ENCODE measurements at places on chromosomes 1 and 21.

DNA sequence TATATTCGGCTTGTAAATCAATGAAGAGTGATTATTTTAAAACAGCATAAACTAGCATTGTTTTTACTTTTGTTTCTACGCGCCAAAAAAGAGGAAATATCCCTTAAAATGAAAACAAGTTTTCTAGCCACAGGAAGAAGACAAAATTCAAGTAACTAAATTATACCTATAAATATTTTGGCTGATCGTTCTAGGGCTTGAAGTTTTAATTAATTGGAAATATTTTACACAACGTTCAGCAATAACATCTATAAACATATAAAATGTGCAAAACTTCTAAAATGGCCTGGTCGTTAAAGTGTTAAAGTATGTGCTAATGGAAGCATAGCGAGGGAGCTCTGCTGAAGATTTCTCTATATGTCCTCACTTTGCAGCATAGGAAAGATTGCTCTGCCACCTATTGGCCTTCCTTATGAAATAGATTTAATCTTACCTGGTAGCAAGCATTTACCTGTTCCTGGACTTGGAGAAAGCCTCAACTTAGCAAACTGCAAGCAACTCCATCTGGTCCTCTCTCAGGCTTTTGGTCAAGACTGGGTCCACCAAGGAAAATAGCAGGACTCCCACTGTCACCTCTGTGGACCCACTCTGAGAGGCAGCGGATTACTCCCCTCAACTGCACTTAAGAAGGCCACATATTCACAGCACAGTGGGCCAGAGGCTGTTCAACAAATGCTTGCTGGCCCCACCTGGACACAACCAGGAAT lies 351.3 kb upstream of the RUNX1 start:
- peak; percentile 30 for DNase-seq

DNA sequence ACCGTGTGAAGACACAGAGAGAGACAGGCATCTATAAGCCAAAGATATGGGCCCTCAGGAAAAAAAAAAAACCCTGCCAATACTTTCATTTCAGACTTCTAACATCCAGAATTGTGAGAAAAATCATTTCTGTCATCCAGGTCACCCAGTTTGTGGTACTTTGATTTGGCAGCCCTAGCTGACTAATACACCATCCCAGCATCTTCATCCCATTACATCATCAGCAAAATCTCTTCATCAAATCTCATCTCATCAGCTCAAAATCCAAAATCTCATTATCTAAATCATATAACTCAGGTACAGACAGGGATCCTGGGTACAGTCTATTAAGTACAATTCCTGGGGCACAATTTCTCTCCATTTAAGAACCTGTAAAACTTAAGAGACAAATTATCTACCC lies 51.9 kb upstream of the GJA8 start:
- DNase-seq, result no peak

- DNase-seq, result no peak
Measured at GRCh38 chr1:193703121-193703520, 516.7 kb upstream of the B3GALT2 start.

DNA sequence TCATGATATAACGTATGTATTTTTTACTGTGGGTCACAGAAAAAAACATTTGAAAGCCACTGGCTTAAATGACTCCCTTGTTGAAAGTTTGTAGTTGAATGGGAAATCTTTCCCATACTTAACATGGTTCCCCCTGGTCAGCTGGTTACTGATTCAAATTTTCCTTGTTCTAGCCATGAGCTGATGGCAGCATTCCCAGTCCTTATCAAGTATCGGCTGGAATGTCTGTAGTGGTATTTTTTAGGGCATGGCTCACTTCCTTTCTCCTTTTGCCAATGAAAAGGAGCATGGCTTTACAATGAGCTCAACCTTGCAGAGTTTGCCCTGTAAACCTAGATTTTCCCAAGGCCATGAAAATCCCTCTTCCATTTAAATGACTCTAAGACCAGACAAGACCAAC lies 55.7 kb downstream of the GIPC2 start:
- DNase-seq, result peak; percentile 92

- DNase-seq, result peak; percentile 59
Measured at GRCh38 chr1:6519935-6520671, 28.6 kb upstream of the PLEKHG5 start.

DNA sequence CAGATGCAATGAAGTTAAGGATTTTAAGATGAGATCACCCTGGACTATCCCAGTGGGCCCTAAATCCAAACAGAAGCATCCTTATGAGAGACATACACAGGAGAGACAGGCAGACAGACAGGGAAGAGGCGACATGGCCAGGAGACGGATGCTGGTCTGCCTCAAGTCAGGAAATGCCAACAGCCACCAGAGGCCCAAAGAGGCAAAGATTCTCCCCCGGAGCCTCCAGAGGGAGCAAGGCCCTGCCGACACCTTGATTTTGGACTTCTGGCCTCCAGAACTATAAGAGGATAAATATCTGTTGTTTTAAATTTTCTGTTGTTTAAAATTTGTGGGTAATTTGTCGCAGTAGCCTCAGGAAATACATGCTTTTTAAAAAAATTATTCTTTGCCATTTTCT lies 116.4 kb downstream of the GLIS1 start:
- DNase-seq, result no peak

DNA sequence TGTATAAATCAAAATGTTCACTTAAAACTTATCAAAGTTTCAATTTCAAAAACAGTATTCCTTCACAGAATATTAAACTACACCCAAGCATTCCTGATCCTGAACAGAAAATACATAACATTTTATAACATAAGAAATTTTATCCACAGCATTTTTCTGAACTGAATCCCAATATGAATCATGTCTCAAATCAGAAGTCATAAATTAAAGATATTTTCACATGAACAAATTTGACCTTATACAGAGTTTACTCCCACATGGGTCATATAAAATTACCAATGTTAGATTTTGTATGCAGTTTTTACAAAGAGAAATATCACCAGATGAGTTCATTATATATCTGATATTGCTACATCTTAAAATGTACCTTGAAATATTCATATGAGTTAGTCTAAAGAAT lies 48.6 kb upstream of the ASPM start:
- DNase-seq, result no peak

DNA sequence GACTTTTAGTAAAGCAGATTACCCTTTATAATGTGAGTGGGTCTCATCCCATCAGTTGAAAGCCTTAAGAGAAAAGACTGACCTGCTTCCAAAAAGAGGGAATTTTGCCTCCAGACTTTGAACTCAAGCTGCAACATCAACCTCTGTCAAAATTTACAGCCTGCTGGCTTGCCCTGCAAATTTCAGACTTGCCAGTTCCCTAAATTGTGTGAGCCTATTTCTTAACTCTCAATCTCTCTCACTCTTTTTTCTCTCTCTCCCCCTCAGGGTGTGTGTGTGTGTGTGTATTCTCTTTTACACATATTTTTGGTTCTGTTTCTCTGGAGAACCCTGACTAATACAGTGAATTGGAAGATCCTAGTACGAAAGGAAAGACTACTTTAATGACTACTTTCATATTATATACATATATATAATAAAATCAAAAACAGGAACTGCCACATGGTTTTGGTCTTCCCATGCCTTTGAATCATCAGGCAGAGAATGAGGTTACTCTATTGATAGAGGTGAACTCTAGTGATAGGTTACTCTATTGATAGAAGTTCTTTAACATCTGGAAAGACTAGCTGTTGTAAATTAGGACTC lies 6.4 kb downstream of the OR2C3 start:
- DNase-seq, result no peak

DNA sequence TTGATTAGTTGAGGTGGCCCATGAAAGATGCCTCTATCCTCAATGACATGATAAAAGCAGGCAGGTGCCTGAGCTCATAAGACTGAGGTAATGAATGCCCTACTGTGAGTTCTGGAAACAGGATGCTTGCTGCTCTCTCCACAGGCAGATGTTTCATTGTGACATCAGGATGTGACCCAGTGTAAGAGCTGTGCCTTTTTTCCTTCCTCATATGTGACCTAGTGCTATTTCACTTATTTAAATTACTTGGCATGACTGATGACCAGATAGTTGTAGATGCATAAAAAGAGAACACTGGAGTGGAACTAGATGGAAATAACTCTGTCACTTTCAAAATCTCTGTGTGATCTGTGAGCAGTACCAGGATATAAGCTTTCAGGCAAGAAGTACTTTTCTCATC lies 31.9 kb downstream of the KIF14 start:
- DNase-seq, result no peak

GRCh38 chr1:110722807-110723206 lies 48.1 kb upstream of the KCNA3 start:
- DNase-seq, result no peak

GRCh38 chr1:171433451-171433850 lies 51.9 kb upstream of the PRRC2C start:
- DNase-seq, result no peak

GRCh38 chr1:204507317-204508105 lies 8.7 kb upstream of the MDM4 start:
- DNase-seq, result no peak

GRCh38 chr1:72009173-72010093 lies 272.9 kb downstream of the NEGR1 start:
- no peak for DNase-seq

- no peak for DNase-seq
Measured at GRCh38 chr1:8312235-8313218, 5.4 kb upstream of the SLC45A1 start.

DNA sequence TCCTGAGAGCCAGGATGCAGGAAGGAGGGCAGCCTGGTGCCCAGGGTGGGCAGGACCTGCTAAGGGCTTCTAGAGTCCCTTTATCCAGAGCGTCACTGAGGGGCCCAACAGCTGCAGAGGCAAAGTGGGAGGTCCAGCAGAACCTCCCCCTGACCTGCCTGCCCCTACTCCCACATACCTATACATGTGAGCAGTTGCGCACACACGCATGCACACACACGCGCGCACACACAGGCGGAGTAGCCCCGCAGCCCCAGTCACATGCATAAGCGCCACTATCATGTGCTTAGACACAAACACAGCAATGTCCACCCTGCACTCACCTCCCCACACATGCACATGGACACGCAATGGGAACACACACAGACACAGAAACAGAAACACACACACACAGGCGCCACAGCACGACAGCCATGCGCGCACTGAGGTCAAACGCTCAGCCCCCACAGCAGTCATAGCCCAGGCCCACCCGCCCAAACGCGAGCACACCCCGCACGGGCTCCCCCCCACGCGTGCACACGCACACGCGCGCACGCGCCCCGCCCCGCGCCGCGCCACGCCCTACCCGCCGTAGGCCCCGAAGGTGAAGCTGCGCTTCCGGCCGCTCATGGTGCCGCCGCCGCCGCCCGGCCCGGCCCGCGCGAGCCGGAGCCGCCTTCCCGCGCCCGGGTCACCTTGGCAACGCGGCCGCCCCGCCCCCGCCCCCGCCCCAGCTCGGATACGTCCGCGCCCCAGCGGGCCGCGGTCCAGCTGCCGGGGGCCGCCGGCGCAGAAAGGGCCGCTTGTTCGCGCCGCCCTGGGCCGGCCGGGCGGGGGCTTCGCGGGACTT lies 17.7 kb downstream of the RAP1GAP start:
- no peak for DNase-seq

- no peak for DNase-seq
Measured at GRCh38 chr1:25081496-25081895, 150.8 kb downstream of the SYF2 start.

DNA sequence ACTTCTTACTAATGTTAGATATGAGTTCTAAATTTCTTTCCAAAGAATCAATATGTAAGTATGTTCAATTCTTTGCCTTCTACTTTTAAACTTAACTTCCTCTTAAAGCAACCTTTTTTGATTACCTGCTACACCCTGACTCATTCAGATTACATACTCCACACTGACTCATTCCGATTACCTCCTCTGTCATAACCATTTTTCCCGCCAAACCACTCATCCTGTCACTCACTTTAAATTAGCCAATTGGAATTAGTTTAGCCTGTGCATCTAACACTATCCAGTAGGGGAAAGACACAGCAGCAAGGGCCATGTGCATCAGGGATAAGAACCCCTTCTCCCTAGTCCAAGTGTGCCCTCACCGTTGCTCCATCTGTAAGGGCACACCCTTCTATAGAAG lies 815.5 kb downstream of the BRINP3 start:
- no peak for DNase-seq

GRCh38 chr1:119347858-119348257 lies 20.7 kb upstream of the HAO2 start:
- no peak for DNase-seq

DNA sequence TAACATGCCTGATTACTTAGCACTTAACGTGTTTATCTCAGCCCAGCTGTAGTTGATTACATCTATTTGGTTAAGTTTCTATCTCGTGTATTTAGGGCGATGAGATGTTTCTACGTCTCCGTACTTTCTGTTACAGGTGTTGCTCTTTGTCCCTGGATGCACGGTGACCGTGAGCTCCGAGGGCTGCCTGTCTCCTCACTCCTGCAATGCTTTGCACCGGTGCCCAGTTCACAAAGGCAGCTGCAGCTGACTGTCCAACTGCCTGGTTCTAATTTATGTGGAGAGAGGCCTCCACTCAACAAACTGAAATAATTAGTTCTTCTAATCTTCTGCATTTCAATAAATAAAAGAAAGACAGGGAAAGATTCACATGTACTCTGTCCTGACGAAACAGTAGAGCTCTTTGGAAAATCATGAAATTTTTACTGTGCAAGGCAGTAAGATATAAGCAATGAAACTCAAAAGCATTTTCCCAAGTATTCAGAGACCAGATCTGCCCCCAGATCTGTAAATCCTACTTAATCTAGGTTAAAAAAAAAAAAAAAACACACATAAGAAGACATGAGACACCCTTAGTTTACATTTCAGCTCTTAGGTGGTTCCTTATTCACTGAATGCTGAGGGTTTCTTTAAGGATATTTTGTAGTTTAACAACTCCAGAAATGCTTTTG lies 108.2 kb downstream of the TGFBR3 start:
- DNase-seq, result no peak

DNA sequence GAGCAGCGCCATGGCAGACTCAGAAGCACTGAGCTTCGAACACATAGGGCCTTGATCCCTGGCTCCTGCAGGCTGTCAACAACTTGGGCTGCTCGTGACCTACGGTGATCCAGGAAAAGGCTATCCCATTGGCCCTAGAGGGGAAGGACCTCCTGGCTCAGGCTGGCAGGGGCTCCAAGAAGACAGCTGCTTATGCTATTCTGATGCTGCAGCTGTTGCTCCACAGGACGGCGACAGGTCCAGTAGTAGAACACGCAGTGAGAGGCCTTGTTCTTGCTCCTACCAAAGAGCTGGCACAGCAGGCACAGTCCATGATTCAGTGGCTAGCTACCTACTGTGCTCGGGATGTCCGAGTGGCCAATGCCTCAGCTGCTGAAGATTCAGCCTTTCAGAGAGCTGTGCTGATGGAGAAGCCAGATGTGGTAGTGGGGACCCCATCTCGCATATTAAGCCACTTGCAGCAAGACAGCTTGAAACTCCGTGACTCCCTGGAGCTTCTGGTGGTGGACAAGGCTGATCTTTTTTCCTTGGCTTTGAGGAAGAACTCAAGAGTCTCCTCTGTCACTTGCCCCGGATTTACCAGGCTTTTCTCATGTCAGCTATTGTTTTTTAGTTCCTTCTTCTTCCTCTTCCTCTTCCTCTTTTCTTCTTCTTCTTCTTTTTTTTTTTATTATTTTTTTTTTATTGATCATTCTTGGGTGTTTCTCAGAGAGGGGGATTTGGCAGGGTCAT lies 18.9 kb downstream of the ITLN2 start:
- DNase-seq, result no peak
